Gastrocnemius medialis (tissue), 4 donors: ENCODE measurements at places on chromosomes 12 and 14. TPM values are rescaled to one million over a fixed set of nuclear protein-coding genes. Genes with fewer than 3 reads are reported as not detected.

Gene GLT8D2
- total RNA-seq: 1.2 TPM

GRCh38 chr14:87122166-87122565 is 870.8 kb downstream of the GALC start:
- DNase-seq: no peak

- DNase-seq: no peak
Measured at GRCh38 chr12:20262119-20262518, 106.2 kb upstream of the PDE3A start.

Gene GALNT9
- total RNA-seq: not detected

DNA sequence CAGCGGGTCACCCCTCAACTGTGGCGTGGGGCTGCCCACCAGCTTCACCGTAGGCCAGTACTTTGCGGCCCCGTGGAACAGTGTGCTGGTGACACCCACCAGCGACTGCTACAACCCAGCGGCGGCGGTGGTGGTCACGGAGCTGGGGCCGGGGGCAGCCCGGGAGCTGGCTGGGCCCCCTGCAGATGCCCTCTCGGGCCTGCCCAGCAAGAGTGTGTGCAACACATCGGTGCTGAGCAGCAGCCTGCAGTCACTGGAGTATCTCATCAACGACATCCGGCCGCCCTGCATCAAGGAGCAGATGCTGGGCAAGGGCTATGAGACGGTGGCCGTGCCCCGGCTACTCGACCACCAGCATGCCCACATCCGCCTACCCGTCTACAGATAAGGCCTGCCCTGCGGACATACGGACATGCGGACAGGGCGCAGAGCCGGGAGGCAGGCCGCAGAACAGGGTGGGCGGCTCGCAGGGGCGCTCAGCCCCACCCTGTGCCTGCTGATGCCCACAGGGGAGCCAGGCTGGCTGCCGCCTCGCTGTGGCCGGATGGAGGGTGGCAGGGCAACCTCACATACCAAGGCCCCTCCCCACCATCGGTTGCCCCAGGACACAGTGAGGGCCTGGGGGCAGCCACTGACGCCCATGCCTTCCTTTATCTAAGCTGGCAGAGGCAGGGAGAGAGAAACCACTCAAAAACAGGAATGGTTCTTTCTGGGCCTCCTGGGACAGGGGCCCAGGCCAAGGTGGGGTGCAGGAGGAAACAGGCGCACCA is 55.5 kb downstream of the FAM222A start:
- no peak for DNase-seq

Gene WNT1
- not detected for total RNA-seq

DNA sequence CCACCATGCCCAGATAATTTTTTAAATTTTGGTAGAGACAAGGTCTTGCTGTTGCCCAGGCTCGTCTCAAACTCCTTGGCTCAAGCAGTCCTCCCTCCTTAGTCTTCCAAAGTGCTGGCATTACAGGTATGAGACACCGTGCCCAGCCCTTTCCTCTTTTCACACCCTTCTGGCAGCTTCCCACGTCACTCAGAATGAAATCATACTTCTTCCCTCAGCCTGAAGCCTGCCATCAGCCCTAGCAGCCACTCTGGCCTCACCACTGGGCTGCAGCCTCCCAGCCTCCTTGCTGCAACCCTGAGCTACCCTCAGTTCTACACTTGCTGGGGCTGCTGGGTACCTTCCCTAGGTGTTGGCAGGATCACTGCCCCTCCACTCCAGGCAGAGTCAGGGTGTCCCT is 18.2 kb downstream of the ANKRD9 start:
- no peak for DNase-seq

DNA sequence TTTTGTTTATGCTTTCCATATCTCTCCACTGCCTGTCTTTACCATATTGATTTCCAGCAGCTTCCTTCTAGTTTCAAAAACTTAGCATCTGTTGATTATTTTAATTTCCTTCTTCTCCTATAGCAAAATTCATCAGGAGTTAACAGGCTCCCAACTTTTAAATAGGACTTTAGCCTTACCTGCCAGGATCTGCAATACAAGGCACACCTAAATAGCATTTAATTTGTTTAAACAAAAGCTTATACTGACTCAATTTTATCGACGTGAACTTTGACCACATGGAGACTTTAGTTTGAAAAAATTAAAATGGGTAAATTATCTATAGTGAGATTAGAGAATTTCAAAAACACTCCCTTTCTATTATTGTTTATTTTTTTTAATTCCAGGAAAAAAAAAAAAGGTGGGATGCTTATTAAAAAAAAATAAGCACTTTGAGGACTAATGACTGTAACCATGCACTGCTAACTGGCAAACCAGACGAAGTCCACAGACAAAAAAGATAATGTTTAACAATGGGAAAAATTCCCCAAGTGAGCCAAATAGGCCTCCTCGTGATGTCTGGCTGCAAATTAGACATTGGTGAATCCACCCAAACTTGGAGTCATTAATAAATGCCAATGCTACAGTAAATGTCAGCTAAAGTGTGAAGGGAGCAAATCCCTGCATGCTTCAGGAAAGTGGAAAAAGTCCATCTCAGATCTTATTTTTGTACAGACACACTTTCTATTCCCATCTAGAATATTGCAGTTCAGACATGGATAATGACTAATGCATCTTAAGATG is 40.7 kb downstream of the RMST start:
- DNase-seq: no peak

- no peak for DNase-seq
Measured at GRCh38 chr12:78977304-78977867, 112.8 kb downstream of the SYT1 start.

Gene FAM90A1
- not detected for total RNA-seq

- no peak for DNase-seq
Measured at GRCh38 chr12:47714826-47715386, 9.1 kb upstream of the RPAP3 start.

DNA sequence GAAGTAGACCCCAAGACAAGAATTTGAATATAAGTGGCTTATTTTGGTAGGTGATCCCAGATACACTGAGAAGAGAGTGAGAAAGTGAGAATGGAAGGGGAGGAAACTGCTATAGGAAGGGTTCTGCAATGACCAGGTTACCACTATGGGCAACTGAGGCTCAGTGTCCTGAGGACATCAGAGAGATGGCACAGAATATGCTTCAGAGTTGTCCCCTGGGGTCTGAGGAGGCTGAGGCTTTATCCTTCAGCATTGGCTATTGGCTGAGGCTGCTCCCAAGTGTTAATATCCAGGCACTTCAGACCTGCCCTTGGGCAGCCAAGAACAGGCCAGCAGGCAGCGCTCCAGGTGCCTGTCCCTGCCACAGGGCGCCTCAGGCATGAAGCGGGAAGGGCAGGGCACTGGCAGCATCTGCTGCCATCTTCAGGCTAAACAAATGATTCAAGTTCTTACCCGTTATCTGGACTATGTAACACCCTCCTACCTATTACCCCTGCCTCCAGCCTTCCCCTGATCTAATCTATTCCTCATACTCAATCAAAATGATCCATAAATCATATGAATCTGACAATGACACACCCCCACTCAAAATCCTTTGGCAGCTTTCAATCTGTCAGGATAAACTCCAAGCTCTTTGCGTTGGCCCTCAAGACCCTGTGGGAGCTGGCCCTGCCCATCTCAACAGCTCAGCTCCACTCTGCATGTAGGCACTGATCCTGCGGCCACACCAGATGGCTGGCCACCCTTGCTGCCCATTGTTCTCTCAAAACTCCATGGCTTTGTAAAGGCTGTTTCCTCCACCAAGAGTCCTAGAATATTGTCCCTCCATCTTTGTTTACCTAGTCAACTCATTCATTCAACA is 42.4 kb downstream of the CKAP4 start:
- peak; percentile 82 for DNase-seq

DNA sequence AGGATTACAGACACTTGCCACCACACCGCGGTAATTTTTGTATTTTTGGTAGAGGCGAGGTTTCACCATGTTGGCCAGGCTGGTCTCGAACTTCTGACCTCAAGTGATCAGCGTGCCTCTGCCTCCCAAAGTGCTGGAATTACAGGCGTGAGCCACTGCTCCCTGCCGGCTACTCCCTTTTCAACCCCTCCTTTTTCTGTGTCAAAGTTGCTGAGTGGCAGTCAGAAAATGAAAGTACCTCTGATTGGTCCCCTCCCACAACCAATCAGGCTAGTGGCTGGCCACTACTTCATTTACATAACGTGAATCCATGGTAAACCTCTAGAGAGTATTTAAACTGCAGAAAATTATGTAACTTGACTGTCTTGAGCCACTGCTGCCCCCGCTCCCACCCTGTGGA is 5.9 kb downstream of the RESF1 start:
- no peak for DNase-seq

DNA sequence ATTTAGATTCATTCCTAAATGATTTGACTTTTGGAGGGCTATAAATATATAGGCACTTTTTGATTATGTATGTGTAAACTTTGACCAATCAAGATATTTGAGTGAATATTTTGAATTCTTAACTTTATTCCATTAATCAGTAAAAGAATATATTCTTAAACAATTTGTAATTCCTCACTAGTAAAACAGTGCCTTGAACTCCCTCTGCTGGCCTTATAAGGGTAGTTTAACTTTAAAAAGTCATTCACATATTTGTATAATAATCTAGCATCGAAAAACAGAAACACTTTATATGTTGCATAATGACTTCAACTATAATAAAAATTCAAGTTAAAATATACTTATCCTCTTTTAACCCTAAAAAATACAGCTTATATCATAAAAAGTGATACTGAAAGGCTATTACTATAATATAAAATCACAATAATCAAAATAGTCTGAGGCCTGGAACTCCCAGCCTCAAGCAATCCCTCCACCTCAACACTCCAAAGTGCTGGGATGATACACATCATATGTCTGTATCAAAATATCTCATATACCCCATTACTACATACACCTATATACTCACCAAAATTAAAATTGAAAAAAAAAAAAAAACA is 31.2 kb downstream of the CCDC59 start:
- no peak for DNase-seq

GRCh38 chr12:91219919-91220318 is 37.3 kb upstream of the DCN start:
- DNase-seq: no peak

Gene RASAL1
- not detected for total RNA-seq

- no peak for DNase-seq
Measured at GRCh38 chr12:130254461-130255276, 83.0 kb upstream of the PIWIL1 start.

Gene KRT82
- total RNA-seq: not detected
